ENCODE measurements at places on chromosomes 1 and 21. TPM values are rescaled to one million over a fixed set of nuclear protein-coding genes. Genes with fewer than 3 reads are reported as not detected.

DNA sequence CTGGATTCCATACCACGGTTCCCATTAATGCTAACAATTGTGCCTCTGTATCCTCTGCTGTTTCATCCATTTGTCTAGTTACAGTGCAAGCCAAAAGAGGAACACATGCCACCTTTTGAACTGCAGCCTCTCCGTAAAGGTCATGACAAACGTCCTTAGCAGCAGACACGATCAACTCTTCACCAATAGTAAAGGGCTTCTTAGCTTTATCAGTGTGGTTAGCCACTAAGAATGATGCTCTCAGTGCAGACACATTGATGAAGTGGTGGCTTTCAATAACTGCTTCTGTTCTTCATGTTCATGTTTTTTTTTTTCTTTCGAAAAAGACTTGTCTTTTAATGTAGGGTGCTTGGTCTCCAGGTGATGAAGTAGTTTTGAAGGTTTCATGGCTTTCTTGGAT, 14.3 kb downstream of the XPR1 start:
- no peak for DNase-seq

DNA sequence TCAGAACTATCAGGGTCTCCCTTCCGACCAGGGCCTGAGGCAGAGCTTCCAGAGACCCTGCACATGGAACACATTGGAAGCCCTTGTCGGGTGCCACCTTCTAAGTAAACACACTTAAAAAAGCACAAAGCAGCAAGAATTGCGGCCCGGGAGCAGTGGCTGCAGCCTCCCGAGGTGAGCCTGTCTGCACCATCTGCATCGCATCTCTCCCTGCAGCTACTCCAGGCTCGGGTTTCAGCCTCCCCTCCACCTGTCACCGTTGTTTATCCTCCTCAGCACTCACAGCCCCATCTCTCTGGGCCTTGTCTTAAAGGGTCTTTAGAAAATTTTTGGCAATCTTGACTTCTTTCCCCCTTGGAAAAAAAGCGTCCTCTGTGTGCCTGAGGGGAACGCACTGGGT, 95.1 kb upstream of the ARHGEF16 start:
- DNase-seq: no peak

Gene TBCE
- 13.6 TPM for total RNA-seq

DNA sequence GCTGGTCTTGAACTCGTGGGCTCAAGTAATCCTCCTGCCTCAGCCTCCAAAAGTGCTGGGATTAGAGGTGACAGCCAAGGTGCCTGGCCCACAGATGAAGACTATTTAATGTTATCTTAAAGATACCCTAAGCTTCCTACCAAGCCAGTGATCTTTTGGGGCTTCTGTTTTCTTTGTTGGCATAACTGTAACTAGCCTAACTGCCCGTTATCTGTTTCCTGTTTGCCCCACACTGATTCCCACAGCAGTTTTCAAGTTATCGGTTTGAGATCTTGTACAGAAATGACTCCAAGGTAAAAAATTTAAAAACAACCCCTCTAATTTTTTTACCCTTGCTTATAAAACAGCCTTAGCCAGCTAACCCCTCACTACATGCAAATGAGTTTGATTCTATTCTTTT, 12.4 kb downstream of the SELL start:
- DNase-seq: no peak

DNA sequence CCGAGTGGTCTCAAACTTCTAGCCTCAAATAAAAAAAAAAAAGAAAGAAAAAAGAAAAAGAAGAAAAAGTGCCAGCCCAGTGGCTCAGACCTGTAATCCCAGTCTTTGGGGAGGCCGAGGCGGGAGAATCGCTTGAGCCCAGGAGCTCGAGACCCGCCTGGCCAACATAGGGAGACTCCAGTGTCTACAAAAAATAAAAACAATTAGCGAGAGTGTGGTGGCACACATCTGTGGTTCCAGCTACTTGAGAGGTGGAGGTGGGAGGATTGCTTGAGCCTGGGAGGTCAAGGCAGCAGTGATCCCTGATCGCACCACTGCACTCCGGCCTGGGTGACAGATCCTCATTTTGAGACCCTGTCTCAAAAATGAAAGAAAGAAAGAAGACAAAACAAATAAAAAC, 1.4 kb upstream of the PTGFRN start:
- DNase-seq: no peak

Gene CD58
- total RNA-seq: 3.0 TPM

Gene DIO1
- total RNA-seq: not detected

DNA sequence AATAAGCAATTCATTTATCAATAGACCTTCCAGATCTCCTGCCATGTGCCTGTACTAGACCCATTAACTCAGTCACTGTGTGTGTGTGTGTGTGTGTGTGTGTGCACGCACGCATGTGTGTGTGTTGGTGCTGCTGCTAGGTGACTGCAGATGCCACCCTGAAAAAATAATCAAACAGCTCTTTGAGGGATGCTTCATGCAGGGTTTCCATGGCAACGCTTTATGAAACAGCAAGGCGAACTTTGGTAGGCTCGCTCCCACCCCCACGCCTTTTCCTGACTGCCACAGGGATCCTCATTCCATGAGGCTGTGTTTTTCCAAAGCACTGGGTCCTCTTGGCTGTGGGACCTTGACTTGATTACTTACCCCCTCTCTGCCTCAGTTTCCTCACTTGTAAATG, 94.0 kb downstream of the HMGB4 start:
- no peak for DNase-seq

Gene MSH4
- total RNA-seq: 0.09 TPM

Gene RIPPLY3
- total RNA-seq: not detected

All from pancreas (tissue), 10 donors.